ENCODE measurements at places on chromosomes 12 and 14.

GRCh38 chr12:76030341-76031080, 1.1 kb downstream of the PHLDA1 start:
- peak; percentile 57 for DNase-seq

- DNase-seq = no peak
These were observed 13.3 kb downstream of the YBX3 start for GRCh38 chr12:10709808-10710207.

- no peak for DNase-seq
These were observed 817.8 kb downstream of the LRFN5 start for GRCh38 chr14:42424501-42424900.

DNA sequence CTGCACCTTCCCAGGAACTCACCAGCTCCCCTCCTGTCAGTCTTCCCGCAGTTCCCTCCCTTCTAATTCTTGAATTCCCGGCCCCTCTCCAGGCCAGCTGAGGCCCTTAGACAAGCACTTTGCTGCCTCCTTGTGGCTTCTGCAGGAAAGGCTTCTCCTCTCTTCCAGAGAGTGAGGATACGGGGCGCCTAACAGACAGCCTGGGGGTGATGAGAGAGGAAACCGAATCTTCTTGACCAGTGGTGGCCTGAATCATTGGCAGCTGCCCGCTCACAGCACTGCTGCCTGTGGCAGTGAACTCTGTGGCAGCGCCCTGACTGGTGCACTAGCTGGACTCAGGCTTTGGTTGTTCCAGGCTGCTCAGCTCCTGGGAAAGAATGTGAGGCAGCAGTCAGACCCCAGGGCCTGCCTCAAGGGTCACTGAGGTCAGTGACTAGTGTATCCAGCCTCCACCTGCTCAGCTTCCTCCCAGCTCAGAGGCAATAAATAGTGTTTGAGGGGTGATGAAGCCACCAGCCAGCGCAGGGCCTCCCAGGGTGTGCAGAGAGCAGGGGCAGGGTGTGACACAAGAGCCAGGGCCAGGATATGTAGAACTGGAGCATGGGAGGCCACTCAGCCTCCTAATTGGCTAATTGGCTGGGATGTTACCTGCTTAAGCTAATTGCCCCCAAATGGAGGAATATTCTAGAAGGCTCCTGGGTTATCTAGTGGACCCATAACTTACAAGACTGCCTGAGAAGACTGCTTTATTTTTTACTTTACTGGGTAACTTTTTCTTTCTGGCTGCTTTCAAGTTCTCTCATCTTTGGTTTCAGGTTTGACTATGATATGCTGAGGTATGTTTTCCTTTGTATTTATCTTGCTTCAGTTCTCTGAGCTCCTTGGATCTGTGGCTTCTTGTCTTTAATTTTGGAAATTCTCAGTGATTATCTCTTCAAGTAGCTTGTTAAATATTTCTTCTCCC, 12.9 kb upstream of the MCRS1 start:
- DNase-seq = peak; percentile 56

DNA sequence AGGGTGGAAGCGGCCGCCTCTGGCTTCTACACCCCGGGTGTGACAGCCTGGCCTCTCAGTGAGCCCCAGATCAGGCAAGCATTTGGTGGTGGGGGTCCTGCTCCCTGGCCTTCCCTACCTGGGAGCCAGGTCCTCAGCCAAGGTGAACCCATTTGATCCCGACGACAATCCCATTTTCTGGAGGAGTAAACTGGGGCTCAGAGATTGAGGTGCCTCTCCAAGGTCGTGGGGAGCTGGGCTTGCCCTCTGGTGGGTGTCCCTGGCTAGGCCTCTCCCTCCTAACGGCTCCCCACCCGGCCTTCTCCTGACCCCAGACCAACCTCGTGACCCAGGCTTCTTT, 2.7 kb upstream of the EXOC3L4 start:
- no peak for DNase-seq

DNA sequence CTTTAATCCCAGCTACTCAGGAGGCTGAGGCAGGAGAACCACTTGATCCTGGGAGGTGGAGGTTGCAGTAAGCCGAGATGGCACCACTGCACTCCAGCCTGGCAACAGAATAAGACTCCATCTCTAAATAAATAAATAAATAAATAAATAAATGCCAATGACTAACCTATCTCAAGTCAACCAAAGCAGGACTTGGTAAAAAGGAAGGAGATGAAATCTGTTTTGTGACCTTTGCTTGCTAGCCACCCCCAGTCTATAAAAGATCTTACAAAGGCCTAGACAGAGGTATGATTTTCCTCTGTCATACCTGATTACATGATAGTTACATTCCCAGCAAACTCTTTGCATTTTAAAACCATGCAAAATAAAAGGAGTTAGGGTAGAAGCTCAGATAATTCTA, 13.5 kb upstream of the METTL17 start:
- DNase-seq = no peak

- no peak for DNase-seq
These were observed 165.5 kb upstream of the PLXNC1 start for GRCh38 chr12:93982771-93983315.

DNA sequence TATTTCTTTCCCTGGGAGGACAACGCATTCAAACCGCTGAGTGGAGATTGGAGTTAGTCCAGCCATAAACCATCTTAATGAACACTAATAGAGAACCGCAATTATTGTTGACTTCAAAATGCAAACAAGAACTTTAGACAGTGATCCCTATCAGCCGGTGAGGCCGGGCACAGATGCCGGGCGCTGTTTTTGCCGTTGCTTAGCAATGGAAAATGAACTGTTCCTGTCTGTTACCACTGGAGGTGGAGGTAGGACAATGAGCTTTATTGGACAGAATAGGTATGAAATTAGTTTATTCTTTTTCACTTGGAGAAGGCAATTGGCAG, 216.8 kb downstream of the TTC8 start:
- peak; percentile 83 for DNase-seq

- no peak for DNase-seq
These were observed 3.7 kb downstream of the RNF10 start for GRCh38 chr12:120537856-120538220.

DNA sequence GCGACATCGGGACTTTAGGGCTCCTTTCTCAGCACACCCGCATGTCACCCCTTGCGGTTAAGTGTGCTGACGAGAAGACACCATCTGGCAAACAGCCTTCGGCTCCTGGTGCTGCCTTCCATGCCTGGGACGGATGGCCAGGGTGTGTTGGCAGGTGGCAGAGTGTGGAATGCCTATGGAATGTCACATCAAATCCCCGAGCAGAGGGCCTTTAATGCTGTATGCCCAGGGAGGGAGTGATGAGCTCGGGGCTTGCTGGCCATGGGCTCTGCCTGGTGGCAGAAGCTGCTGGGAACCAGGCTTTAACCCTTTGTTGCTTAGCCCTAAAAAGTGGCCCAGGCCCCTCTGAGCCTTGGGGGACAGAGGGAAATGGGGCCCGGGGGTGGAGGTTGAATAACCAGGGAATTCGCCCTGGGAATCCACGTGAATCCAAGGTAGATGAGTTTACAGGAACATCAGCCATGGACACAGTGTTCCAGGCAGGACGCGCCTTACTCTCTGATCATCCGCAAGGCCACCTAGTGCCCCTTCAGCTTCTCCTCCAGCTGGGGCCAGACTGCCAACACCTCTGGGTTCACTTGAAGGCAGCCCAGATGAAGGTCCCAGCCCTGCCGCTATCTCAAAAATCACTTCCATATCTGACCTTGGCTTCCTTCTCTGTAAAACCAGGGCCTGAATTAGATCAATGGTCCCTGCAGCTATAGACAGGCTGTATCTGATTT, 17.4 kb downstream of the FAM181A start:
- no peak for DNase-seq

GRCh38 chr14:87575378-87575777, 417.6 kb downstream of the GALC start:
- DNase-seq = no peak

- no peak for DNase-seq
These were observed 568 bp upstream of the BCL11B start for GRCh38 chr14:99272632-99272898.

- DNase-seq = peak; percentile 80
These were observed 7.3 kb upstream of the BATF start for GRCh38 chr14:75514673-75515628.

GRCh38 chr12:15546102-15546701, 223.9 kb downstream of the PTPRO start:
- DNase-seq = no peak

GRCh38 chr14:77903937-77904617, 104.2 kb downstream of the ADCK1 start:
- DNase-seq = no peak

DNA sequence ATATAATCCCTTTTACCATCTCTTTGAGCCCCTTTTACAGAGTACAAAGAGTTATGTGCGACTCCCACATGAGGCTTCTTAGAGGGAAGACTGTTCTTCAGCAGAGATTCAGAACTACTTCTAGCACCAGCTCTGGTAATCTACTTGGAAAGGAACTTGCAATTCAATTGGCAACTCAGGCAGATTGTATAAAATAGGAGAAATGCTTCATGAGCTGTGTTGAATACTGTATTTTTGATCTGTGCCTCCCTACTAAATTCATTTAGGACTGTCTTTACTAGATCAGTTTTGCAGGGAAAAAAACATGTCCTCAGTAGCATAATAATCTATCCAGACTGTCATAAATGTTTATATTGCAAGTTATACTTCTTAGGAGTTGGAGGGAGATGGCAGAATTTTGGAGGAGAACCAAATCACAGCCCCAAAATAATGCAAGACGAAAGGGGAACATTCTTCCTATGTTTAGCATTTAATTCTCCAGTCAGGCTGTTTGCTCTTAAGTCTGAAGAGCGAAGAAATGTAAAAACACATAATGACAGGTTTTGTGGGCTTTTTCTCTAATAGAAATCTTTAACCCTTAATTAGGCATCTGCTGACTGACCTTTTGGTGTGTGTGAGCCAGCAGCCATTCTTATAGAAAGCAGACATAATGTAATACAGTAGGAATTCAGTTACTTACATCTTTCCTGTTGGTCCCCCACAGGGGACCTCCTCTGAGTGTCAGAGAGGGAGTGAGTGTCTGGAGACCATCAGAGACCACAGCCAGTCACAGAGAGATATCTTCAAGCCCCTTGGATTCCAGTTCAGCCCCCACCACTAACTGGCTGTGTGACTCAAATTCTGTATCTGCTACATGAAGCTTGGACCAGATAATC, 3.9 kb downstream of the ANO4 start:
- no peak for DNase-seq

- no peak for DNase-seq
These were observed 196.0 kb upstream of the SEL1L start for GRCh38 chr14:81729622-81730021.

DNA sequence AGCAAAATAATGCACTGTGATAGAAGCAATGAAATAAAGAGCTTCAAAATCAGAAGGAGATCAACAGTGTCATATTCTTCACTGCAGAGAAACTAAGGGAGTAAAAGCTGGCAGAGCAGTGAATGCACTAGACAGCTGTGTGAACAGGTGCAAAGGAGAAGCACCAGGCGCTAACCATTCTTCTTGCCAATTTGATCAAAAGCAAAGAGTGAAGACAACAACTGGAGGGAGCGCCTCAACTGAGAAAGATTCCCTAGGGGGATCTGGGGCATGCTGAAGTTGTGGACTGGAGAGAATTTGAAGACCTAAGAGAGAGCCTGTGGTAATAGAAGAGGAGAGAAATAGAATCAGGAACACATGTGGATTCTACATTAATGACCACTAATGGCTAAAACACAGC, 50.4 kb upstream of the OVCH1 start:
- no peak for DNase-seq

- no peak for DNase-seq
These were observed 78.0 kb downstream of the TMEM260 start for GRCh38 chr14:56657604-56658003.

GRCh38 chr12:47981496-47982260, 18.3 kb downstream of the TMEM106C start:
- no peak for DNase-seq

DNA sequence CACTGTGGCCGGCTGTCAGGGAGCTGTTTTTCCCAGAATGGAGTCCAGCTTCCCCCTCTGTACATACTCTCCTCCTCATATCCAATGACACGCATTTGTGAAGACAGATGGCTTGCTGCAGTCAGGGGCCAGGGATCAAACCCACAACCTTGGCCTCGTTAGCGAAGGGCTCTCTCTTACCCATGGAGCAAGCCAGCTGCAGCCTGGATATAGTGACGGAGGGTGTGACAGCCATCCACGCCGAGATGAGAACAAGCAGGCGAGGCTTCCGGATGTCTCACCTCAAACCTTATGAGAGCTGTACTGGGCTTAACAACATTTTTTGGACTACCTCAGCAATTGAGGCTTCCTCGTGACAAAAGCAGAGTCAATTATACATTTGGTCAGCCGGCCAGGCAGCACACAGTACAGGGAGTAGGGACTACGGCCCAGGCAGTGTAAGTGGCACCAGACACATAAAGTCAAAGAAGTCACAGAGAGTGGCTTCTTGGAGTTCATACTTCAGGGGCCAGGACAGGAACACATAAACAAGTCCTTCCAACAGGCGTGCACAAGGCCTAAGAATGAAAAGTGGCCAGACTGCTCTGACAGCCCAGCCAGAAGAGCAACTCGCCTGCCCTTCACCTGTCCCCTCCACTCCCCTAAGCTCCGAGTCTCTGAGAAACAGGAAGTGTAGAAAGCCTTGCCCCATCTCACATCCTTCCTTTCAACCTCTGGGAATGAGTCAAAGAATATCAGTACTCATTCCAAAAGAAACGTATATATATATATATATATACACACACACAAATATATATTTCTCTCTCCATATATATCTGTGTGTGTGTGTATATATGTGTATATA, 115.1 kb downstream of the TTC7B start:
- no peak for DNase-seq

- no peak for DNase-seq
These were observed 4.6 kb downstream of the ZNF384 start for GRCh38 chr12:6684609-6685008.

Measured in Peyer's patch (tissue), 4 donors.